ENCODE measurements at places on chromosomes 3 and 15. TPM values are rescaled to one million over a fixed set of nuclear protein-coding genes. Genes with fewer than 3 reads are reported as not detected.

GRCh38 chr15:31590609-31591008 lies 264.0 kb downstream of the KLF13 start:
- no peak for DNase-seq

GRCh38 chr3:134018850-134019249 lies 10.9 kb downstream of the SLCO2A1 start:
- DNase-seq, result no peak

GRCh38 chr15:86040356-86041033 lies 39.2 kb upstream of the AGBL1 start:
- DNase-seq, result no peak

DNA sequence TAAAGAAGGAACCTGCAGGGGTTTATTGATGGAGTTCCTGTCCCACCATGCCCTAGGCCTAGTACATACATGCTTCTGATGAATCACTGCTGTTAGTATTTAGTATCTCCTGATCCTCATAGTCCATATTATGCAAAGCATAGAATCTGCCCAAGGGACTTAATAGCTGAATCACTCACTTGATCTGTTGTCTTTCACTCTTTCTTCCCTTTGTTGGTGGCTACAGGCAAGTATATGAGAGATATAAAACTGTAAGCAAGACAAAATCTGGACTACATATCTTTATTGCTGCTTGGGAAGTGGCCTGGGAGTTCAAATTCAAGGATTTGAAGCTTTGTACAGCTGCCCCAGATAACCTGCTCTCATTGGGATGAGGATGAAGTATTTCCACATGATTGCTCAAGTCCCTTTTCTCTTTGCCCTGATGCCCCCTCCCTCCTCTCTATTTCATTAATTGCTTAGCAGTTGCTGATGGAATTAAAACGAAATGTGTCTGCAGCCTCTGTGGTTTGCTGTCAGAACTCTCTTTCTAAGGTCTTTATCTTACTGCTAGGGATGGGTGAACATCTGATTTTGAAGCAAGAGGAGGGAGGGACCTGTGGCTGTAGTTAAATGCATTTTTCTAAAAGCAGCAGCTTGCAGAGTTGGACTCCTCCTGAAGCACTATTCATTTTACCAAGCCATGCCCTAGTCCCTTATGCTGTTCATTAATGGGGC lies 114.1 kb downstream of the ZNF609 start:
- DNase-seq, result no peak

GRCh38 chr3:151940481-151940880 lies 67.0 kb downstream of the SUCNR1 start:
- no peak for DNase-seq

DNA sequence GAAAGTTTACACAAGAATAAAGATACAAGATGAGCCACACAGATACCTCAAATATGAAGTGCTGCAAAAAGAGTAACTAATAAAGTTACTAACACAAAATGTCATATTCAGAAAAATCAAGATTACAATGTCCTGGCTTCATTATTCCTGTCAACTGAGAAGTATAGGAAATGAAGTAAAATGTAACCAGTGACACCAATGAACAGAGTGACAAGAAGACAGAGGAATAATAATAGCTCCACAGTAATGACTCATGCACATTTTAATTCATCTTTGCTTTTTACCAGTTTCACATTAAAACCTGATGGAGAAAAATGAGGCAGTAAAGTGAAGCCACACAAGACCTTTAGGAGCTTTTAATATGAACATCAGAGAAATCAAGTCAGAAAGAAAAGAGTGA lies 214.1 kb downstream of the ZBBX start:
- DNase-seq, result no peak

GRCh38 chr3:190384309-190384756 lies 3.6 kb upstream of the CLDN16 start:
- no peak for DNase-seq

GRCh38 chr3:186651678-186652215 lies 11.5 kb downstream of the FETUB start:
- no peak for DNase-seq

DNA sequence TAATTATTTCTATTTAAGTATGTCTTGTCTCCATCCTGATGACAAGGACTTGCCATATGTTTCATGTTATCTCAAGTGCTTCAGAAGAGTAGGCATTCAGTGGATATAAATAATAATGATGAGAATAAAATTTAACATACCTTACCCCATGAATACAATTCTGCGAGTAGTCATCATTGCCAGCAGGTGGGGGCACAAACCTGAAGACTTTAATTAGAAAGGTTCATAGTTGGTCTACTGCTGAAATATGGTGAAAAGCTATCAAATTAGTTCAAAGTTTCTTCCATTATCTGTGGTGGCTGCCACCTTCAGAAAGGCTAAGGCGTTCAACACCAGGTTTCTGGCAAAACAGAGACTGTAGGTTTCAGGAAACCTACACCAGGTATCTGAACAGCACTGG lies 100.9 kb downstream of the P3H2 start:
- DNase-seq, result no peak

DNA sequence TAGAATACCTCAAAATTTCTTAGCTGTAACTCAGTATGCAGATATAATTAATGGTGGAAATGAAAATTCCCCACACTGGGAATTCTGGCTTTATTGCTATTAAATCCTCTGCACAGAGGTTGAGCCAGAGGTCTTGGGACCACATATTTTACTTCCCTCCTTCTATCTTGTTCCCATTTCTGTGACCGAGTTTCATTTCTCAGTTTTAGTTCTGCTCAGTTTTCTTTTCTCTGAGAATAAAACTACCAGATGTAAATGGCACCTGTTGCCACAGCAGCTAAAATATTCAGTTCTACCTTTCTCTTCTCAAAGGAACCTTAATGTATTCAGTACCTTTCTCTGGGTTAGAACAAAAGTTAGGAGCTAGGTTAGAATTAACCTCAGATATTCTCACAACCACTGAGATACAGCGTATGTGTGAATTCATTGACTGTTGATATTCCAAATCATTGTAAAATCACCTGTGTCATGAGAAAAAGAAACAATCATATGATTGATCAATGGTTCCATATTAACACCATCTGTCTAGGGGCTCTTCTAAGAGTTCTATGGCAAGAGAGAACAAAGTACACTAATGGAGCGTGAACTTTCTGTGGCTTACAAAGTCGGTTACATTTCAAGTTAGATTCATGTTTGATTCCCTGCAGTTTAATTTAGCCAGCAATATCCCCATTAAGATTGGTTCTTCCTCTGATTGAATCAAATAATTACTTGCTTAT lies 374.1 kb downstream of the EFHB start:
- no peak for DNase-seq

- DNase-seq, result no peak
Observed at GRCh38 chr3:24255414-24255813, 239.2 kb downstream of the THRB start.

DNA sequence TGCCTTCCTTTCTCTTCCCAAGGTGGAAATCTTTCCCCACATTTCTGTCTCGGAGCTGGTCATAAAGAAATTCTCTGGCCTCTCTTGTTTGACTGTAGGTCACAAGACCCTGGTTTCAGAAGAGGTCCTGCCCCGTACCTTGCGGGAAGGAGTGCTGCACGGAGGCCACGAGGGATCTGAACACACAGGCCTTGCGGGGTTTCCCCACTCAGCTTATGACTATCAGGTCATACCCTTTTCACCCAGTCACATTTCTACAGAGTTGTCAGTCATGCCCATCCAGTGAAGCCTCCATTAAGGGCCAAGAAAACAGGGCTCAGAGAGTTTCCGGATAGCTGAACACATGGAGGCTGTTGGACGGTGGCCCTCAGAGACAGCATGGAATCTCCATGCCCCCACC lies 54.7 kb upstream of the ATP13A3 start:
- no peak for DNase-seq

- DNase-seq, result no peak
Observed at GRCh38 chr15:101530224-101530958, 40.9 kb upstream of the PCSK6 start.

DNA sequence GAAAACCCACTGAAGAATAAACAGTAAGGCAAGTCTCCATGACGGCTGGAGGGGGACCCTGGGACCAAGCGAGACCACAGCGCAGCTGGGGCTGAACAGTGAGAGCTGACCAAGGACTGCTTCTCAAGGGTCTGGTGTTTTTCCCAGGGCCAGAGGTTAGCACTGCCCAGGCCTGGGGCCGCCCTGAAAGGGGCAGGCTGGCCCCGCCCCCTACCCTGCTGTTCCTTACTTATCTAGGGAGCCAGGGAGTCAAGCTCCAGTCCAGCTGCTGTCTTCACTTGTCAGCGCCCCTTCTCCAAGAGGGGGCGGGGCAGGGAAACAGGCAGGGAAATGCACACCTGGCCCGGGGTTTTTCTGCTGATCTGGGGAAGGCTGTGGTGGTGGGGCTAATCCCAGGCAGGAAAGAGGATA lies 51.6 kb upstream of the HACD2 start:
- no peak for DNase-seq

GRCh38 chr15:49137861-49138260 lies 17.5 kb downstream of the COPS2 start:
- no peak for DNase-seq

GRCh38 chr15:20356444-20356910 lies 185.1 kb downstream of the GOLGA6L6 start:
- DNase-seq, result peak; percentile 55

DNA sequence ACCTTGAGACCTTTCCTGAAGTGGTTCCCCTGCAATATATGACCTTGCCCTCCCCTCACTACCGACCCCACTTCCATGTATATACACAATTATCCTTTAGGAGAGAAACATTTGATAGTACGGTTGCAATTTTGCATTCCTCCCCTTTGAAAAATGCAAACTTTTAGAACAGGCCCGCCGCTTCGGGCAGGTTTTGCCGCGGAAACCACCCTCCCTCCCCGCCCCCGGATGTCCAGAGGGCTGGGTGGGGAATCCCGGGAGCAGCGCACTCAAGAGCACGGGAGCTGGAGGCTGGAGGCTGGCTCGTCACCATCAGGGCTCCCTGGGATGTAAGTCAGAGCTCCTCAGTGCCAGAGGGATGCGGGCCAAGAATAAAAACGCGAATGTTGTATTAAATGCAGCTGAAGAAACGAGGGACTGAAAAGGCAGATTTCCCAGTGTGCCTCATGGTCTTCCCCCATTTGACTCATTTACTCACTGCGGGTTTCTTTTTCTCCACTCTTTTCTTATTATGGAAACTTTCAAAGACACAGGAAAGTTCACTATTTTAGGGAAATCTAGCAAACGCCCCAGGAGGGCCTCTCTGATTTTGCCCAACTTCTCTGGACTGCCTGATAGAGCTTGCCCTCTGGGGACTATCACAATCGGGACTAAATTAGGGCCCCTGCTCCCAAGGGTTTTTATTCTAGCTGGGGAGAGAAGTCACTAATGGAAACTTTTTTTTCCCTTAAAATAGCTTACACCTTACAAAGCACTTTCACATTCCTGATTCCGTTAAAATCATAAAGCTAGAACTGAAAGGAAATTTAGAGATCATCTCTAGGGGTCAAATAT lies 2.9 kb upstream of the USP3 start:
- peak; percentile 71 for DNase-seq

DNA sequence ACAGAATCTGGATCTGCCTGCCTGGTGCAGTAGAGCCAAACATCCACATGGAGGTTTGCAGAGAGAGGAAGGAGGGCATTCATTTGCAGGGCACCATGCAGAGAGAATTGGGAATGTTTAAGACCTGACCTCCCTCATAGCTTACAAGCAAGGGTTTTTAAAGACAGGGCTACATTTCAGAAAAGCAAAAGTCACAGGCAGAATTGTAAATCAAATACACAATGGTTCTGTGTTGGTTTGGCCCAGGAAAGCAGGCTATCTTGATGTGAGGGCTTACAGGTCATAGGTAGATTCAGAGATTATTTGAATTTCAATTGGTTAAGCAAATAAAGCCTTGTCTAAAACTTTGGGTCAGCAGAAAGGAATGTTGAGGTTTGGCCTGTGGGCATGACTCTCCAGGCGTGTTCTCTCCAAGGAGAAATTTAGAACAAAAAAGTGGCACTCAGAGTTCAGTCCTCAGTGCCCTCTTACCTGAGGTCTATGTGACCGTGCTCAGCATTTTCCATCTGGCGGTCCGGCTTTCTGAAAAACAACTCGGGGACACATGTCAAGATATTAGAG lies 91.5 kb downstream of the CD47 start:
- DNase-seq, result no peak

GRCh38 chr15:39896846-39897245 lies 23.2 kb downstream of the GPR176 start:
- no peak for DNase-seq

DNA sequence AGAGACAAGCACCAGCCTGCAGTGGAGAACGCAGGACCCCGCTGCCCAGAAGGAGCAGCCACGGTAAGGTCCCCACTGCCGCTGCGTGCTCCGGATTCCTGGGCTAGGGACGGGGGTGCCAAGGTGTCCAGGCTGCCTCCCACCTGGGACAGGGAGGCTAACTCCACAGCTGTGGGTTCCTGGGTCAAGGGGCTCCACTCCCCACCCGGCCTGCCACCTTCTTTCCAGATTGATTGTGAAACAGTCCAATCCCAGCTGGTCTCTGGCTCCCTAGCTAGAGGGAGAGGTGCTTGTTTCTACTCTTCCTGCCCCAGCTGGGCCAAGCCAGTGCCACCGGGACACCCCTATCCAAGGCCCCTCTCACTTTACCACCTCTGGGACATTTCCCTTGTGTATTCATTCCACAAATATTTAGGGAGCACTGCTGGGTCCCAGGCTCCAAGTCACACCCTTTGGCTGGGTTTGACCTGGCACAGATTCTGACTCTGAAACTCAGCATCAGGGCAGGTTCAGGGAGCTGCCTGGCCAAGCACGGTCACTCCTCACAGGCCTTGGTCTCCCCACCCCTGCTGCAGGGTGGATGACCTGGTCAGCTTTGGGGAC lies 1.9 kb downstream of the PAK6 start:
- DNase-seq, result no peak

GRCh38 chr15:58469432-58470353 lies 37.9 kb downstream of the LIPC start:
- DNase-seq, result no peak

DNA sequence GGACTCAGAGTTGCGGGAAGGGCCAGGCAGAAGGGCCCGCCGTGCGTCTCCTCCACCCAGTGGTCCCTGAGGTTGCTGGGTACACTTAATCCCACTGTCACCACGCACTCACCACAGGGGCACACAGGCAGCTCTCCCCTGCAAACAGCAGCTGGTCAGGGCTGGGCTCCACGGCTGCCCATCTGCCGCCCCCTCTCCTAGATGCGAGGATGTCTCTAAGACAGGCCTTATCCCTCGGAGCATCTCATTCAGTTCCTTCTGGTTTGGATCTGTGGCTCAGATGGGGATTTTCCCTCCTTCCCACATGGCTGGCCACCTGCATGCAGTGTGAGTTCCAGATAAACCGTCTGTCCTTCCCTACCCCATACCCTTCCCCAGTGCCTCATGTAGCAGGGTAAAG lies 26.3 kb downstream of the MRPS11 start:
- DNase-seq, result no peak

GRCh38 chr3:122246199-122246598 lies 62.7 kb downstream of the CASR start:
- DNase-seq, result no peak

The KLHL6 gene
- 35.7 TPM for total RNA-seq

The ILDR1 gene
- 0.32 TPM for total RNA-seq

The NPTN gene
- total RNA-seq, result 48.5 TPM

The SCG5 gene
- total RNA-seq, result 0.80 TPM

The FAM240A gene
- total RNA-seq, result not detected

The SLC9A9 gene
- 31.8 TPM for total RNA-seq

The STRIT1 gene
- not detected for total RNA-seq

The MESP1 gene
- total RNA-seq, result not detected

The FBXL2 gene
- not detected for total RNA-seq

The C3orf85 gene
- not detected for total RNA-seq

Data from T-helper 17 cell (primary cell).